ENCODE measurements at places on chromosomes 3 and 15. TPM values are rescaled to one million over a fixed set of nuclear protein-coding genes. Genes with fewer than 3 reads are reported as not detected.

GRCh38 chr15:64732156-64732860 lies 43.1 kb downstream of the RBPMS2 start:
- peaks cover 32% of the 10 kb centered on the region for H3K36me3 ChIP-seq
- DNase-seq = no peak
- no peaks in the 10 kb centered on the region for H3K27me3 ChIP-seq
- peak overlapping the region; percentile 54 for H3K27ac ChIP-seq
- no peak overlapping the region for H3K4me3 ChIP-seq

- no peak overlapping the region for H3K4me3 ChIP-seq
- H3K27ac ChIP-seq = no peak overlapping the region
- H3K36me3 ChIP-seq = peaks cover 16% of the 10 kb centered on the region
- DNase-seq = no peak
These were observed 44.0 kb upstream of the SEMA6D start for GRCh38 chr15:47673232-47673761.

- no peaks in the 10 kb centered on the region for H3K36me3 ChIP-seq
- H3K27me3 ChIP-seq = no peaks in the 10 kb centered on the region
- H3K4me3 ChIP-seq = no peak overlapping the region
- no peak overlapping the region for H3K27ac ChIP-seq
- no peak for DNase-seq
- peaks cover 9% of the 10 kb centered on the region for H3K4me1 ChIP-seq
These were observed 14.7 kb upstream of the RPL29 start for GRCh38 chr3:52010431-52010830.

DNA sequence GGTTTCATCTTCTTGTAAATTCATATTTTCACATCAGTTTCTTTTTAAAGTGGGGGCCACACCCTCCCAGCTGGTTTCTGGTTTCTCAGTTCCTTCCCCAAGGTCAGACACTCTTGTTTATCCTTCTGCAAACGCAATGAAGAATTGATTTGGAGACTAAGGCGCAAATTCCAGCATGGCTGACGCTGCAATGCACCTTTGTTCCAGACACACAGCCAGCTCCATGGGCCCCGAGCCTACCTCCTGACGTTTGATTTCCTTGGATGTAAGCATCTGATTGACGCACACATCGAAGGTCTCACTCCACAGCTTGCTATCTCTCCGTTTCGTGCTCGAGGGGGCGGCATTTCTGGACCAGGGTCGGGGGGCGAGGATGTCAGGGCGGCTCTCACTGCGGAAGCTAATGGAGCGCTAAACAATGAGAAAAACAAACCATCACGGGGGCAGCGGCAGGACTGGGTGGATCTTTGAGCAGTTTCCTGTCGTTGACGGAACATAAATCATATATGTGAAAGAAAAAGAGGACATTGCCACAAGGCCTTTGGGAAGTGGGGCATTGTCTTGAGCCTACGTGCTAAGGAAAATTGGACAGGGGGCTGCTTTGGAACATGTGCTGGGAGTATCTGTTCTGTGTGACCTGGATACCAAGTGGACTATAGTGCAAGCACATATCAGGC lies 46.9 kb downstream of the ARHGEF3 start:
- H3K4me3 ChIP-seq = no peak overlapping the region
- H3K27ac ChIP-seq = no peak overlapping the region

DNA sequence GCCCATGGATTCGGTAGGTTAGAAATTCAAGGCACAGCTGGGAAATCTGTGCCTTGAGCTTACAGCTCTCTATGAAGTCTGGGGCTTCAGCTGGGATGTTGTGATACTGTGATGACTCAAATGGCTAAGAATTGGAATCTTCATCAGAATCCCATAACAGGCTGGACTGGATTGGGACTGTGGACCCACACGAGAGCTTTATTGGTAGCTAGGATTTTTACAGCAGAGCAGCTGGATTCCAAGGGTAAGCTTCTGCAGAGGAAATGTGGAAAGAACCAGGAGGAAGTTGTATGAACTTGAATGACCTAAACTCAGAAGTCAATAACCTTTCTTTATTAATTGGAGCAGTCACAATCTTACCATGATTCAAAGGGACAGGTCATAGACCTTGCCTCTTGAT lies 1187.1 kb downstream of the ROBO1 start:
- H3K36me3 ChIP-seq = peaks cover 2% of the 10 kb centered on the region
- peaks cover 3% of the 10 kb centered on the region for H3K4me1 ChIP-seq
- H3K27ac ChIP-seq = peak overlapping the region; percentile 11
- H3K4me3 ChIP-seq = no peak overlapping the region
- H3K27me3 ChIP-seq = no peaks in the 10 kb centered on the region
- no peak for DNase-seq

Gene SST
- not detected for total RNA-seq

Gene HYAL2
- 51.9 TPM for total RNA-seq

Gene RTP3
- not detected for total RNA-seq

Measured in H9 (cell line).